Forelimb muscle (tissue), 1 donor: ENCODE measurements at places on chromosomes 3 and 15. TPM values are rescaled to one million over a fixed set of nuclear protein-coding genes. Genes with fewer than 3 reads are reported as not detected.

CSPG5 gene
- 1.8 TPM for polyA plus RNA-seq

GCSAM gene
- polyA plus RNA-seq: 1.0 TPM

- DNase-seq: no peak
These were observed 23.7 kb upstream of the P4HTM start for GRCh38 chr3:48966367-48966766.

DNA sequence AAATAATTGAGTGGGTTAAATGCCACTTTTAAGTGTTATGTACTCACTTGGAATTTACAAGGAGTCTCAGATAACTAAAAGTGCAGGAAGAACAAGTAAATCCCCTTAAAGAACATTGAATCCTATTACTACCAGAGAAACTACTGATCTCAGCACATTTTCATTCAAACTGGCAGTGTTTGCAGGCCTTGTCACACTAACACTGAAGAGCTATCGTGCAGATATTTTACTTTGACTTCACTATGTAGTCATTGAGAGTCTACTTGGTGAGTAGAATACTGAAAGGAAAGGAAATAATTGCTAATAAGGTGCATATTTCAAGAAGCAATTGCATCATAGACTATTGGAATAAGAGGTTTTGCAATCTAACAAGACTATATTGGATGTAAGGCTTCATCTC, 721.4 kb upstream of the CBLB start:
- no peak for DNase-seq

GRCh38 chr3:128050597-128050996, 1.6 kb upstream of the SEC61A1 start:
- DNase-seq: no peak
